ENCODE measurements at places on chromosomes 13 and 19.

- DNase-seq, result no peak
Measured at GRCh38 chr13:98445340-98446233, 131.3 kb downstream of the STK24 start.

- no peak for DNase-seq
Measured at GRCh38 chr13:46575301-46575771, 22.4 kb downstream of the LRCH1 start.

GRCh38 chr13:97319113-97319720 is 97.1 kb downstream of the MBNL2 start:
- no peak for DNase-seq

DNA sequence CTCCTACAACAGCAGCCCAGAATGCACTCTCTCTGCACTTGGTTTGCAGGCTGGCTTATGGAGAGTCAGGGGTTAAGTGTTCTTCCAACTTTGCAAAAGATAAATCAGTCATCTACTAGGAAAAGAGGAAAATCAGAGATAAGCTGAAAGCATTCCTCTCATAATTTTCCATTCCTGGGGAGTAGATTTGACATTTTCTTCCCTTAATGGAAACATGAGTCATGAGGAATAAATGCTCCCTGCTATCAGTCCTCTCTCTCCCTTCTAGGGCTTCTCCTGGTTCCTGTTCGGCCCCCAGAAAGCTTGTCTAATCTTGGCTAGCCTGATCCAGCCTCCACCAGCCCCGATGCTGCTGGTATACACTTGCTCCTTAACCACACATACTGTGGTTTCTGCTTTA is 28.4 kb upstream of the ENOX1 start:
- DNase-seq, result peak; percentile 85

DNA sequence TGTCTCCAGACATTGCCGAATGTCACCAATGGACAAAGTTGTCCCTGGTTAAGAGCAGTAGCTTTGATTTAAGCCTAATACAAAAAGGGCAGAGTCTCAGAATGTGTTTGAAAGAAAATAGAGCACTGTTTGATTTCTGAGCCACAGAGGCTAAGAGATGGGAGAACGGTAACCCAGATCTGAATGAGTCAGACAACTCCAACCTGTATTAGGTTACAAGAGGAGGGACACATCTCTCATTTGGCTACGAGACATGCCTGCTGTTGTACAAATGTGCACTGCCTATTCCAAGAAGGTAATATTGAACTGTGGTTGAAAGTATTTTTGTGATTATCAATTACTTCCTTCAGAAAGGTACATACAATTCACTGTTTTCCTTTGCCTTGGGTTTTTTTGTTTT is 4.9 kb upstream of the HSPH1 start:
- no peak for DNase-seq

DNA sequence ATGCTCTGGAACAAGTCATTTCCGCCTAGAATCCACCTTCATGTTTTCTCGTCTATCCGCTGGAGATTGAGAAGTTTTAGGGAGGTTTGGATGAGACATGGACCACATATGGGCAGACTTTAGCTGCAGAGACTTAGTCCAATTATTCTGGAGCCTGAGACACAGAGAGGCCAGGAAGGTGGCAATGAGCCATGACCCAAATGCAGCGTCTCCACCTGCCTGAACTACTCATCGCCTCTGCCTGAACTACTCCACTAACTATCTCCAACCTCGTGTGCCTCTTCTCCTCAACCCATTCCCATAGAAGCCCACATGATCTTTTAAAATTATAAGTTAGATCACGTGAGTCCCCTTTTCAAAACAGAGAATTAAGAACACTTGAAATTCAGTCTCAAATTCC is 5.6 kb downstream of the PLEKHA4 start:
- DNase-seq, result no peak

DNA sequence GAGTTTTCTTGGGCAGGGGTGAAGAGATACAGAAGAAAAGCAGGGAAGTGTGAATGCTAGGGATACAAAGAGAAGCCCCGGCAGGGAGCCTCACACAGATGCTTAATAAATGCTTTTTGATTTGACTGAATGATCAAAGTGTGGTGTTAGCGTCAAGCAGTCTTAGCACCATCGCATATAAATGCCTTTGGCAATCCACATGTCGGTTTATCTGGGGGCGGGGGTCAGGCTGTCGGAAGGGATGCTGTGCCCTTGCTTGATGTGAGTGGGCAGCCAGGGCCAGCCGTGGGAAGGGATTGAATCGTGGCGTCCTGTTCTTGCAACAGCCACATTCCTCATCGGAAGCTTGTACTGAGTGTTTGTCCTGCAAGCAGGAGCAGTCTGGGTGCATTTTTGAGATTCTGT is 173.1 kb downstream of the LACC1 start:
- DNase-seq, result no peak

DNA sequence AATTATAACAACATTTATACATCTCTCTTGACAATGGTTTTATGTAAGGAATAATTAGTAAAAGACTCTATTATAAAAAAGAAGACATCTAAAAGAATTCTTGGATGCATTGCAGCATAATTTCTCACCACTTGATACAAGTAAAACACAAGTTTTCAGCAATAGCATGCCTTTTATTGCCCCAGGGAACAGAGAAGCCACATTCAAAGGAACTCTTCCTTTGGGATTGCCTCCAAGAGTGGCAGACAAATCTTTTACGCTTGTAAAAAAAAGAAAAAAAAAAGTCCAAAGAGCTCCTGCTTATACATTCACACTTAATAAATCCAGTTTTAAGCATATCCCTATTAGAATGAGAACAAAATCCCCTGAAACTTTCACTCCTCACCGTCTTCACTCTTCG is 2357.8 kb upstream of the PCDH20 start:
- no peak for DNase-seq

- no peak for DNase-seq
Measured at GRCh38 chr13:71457645-71458044, 409.4 kb downstream of the DACH1 start.

GRCh38 chr13:27659145-27659865 is 37.6 kb downstream of the POLR1D start:
- DNase-seq, result no peak

GRCh38 chr19:35098413-35099049 is 17.1 kb upstream of the FXYD3 start:
- DNase-seq, result no peak

DNA sequence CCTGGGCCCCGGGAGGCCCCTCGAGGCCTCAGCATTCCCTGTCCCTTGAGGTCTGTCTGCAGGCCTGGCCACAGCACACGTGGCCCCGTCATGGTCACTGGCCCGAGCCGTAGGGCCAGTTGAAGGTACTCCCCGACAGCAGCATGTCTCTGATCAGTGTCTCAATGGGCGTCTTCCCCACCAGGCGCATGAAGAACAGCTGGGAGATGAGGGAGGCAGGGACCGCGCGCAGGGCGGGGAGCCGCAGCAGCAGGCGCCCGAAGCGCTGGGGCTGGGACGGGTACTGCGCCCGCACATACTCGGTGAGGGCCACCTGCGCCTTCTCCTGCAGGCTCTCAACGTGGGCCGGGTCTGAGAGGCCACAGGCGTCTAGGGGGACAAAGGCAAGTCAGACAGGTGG is 6.2 kb downstream of the OCEL1 start:
- DNase-seq, result no peak

GRCh38 chr13:33080972-33081590 is 64.9 kb downstream of the KL start:
- DNase-seq, result no peak

DNA sequence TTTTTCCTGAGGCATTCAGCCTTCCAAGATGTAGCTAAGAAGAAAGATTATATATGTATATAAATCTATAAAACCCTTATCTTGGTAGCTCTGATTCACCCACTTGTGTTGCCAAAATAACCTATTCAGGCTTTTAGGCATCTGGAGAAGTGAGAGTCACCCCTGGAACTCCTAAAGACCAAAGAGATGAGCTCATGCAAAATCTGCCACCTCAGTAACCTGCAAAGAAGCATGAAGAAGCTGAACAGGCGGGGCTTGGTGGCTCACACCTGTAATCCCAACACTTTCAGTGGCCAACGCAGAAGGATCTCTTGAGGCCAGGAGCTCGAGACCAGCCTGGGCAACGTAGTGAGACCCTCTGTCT is 393.7 kb downstream of the FOXO1 start:
- no peak for DNase-seq

DNA sequence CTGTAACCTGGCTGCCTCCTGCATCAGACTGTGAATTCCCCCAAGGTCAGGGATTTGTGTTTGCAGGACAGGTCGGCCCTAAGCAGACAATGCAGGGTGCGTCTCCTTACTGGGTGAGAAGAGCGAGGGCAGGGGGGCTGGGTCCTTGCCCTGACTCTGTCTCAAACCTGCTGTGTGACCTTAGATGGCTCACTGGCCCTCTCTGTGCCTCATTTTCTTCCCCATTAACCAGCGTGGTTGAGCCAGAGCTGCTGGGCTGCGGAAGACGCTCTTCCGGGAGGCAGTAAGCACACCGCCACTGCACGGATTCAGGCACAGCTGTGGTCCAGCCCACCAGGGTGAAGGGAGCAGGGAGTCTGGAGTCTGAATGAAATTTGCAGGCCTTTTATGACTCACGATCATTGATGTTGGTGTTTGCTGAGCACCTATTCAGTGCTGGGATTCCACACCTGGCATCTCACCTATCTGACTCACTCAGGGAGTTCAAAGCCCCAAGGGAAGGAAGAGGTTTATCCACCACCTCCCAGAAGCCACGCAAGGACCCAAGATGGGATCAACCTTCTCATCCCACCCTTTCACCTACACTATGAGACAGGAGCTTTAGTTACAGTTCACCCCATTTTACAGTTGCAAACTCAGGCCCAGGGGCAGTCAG is 2.5 kb downstream of the AKT1S1 start:
- DNase-seq, result no peak

GRCh38 chr19:35729763-35730162 is 12.0 kb downstream of the KMT2B start:
- DNase-seq, result no peak

- no peak for DNase-seq
Measured at GRCh38 chr13:112561478-112561877, 26.5 kb downstream of the TUBGCP3 start.

- DNase-seq, result no peak
Measured at GRCh38 chr13:47845981-47846380, 155.1 kb downstream of the SUCLA2 start.
